Natural killer cell treated with Interleukin-12 subunit alpha and Interleukin-12 subunit beta and Interleukin-15 and Interleukin-18, amount 100 ng/mL, for 72 hours (primary cell): ENCODE measurements at places on chromosomes 2 and 18.

GRCh38 chr2:195181059-195181705, 475.8 kb upstream of the SLC39A10 start:
- no peak for DNase-seq

GRCh38 chr2:3742743-3743508, 39.6 kb downstream of the DCDC2C start:
- no peak for DNase-seq

DNA sequence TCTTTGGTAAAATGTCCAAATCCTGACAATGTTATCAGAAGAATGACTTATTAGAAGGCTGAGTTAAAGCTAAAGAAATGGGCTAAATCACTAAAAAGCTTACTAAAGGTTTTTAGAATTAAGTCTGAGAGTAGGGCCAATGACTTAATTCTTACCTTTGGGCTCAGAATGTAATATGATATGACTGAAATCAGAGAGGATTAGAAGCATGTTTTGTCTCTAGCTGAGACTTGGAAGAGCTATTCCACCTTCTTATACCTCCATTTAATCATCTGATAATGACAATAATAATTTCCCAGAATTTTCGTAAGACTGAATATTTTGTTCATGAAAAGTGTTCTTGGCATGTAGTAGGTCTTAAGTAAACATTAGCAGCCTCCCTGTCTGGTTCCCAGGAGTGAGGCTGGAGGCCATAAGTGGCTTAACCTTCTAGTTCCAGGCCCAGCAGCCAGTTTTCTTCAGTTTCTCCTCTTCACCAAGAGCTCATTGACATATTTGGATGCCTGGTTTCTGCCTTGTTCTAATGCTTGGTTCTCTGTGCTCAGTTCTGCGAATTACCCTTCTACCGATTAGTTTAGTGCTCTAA, 25.5 kb upstream of the E2F6 start:
- DNase-seq = no peak

DNA sequence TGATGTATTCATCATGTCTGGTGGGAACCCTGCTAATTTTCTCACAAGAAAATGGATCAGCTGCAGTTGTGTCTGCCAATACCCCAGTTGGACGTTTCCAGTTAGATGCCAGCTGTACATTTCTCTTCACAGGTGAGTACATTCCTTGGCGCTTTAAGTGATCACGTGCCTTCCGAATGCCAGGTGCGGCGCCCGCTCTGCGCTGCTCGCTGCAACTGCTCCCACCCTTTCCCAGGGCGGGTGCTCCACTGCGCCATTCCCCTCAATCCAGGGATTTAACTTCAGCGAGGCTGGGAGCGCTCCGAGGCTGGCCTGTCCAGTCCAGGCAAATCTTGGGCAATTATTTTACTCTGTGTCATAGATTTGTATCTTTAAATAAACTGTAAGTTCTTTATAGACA, 225.0 kb upstream of the RAB6C start:
- no peak for DNase-seq

DNA sequence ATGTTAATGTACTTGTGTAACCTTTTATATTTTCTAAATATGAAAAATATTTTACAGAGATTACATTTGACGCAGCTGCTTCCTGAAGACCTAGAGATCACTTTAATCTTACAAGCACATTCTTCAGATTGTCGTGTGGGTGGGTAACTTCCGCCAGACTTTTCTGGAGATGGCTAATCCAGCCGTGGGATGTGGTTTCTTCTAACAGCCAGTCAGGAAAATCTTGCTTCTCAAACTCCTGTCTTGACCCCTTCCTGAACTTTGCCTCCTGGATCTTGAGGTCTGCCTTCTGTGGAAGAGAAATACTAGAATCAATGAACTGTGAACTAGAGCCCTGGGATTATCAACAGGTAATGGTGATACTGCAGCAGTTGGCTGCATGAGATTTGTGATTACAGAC, 401.6 kb upstream of the TNP1 start:
- DNase-seq = no peak

GRCh38 chr18:54388203-54389142, 30.8 kb downstream of the C18orf54 start:
- DNase-seq = peak; percentile 74

DNA sequence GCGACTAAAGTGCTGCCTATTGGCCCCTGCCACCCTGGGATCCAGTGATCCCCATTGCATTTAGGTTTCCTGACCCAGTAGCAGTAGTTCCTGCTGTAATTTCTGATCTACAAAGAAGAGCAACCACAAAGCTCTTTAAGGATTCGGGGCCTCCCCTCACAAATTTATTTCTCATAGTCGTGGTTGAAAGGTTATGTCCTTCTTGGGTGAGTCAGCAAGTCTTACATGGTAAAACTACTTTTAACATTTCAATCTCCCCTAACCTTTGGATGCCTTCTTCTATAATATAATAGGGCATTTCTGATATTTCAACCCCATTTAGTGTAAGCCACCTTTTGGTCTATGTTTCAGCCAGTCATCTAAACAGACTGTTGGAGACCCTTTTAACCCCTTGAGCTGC, 14.9 kb downstream of the PIKFYVE start:
- DNase-seq = no peak

DNA sequence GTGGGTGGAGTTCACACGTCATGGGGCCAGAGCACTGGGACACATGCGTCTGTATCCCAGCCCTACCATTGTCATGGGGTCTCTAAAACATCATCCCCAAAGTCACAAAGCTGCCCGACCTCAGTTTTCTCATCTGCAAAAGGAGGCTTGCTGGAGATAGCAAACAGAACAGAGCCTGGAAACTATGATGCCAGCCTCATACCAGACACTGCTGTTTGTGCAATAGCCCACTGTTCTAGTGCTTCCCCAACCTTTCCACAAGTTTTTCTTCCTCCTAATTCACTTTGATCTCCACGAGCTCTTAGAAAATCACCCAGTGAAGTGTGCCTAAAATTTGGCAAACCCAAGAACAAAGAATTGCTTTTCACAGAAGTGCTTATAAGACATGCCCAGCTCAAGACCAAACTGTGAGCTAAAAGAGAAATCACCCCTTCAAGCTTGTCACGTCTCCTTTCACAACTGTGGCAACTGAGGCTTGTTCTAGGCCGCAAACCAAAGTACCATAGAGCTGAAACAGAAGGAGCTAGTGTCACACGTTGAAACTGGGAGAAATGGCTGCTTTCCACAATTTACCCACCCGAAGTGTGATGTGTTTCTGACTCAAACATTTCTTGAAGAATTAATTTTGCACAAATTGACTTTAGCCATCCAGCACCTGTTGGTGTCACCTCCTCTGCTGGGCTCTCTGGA, 162.7 kb upstream of the ID2 start:
- peak; percentile 78 for DNase-seq

DNA sequence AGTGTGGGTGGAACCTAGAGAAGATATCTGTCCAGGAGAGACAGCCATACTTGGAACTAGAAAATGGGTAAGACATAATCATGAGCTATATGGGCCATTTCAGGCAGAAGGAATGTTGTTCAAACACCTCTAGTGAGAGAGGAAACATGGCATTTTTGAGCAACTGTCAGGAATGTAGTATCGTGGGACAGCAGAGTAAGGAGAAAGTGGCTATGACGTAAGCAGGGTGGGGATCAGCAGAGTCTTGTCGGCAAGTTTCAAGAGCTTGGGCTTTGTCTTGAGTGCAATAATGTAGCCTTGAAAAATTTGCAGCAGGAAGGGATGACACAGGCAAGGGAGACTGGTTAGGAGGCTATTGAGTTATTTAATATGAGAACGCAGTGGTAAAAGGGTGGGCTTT, 20.4 kb downstream of the SERPINB7 start:
- DNase-seq = no peak
